ENCODE measurements at places on chromosomes 4 and X.

GRCh38 chrX:153880440-153880815 lies 5.5 kb downstream of the L1CAM start:
- no peak for DNase-seq

- no peak for DNase-seq
These were observed 136.3 kb downstream of the TSPAN5 start for GRCh38 chr4:98522062-98522461.

DNA sequence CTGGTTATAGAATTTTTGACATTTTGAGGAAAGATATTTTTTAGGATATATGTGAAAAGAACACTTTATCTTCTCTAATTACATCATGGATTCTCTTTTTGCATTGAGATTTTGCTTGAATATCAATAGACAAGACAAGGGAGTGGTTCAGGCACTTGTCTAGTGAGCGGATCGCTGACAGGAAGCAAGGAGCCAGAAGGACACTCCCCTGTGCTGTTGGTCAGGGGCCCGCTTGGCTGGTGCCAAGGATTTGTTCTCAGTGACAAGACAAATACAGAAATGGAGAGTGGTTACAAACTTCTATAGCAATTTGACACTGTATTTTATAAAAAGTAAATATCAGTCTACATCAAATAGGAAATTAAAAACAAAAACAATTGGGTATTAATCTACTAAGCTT lies 60.0 kb downstream of the SLC9B1 start:
- DNase-seq: no peak

DNA sequence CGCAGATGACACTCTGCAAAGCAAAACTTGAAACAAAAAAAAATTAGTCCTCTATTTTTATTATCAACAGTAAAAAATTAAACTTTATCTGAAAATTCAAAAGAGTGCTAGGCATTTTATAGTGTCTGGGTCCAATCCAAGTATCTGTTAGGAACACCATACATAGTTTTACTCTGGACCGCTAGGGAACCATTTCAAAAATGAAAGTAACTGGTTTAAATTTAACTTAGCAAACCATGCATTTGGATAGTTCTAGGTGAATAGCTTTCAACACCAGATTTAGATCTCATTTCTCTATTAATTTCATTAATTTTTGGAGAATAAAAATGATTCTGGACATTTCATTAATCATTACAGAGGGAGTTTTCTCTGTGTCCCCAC lies 1.2 kb downstream of the KLKB1 start:
- DNase-seq: no peak

DNA sequence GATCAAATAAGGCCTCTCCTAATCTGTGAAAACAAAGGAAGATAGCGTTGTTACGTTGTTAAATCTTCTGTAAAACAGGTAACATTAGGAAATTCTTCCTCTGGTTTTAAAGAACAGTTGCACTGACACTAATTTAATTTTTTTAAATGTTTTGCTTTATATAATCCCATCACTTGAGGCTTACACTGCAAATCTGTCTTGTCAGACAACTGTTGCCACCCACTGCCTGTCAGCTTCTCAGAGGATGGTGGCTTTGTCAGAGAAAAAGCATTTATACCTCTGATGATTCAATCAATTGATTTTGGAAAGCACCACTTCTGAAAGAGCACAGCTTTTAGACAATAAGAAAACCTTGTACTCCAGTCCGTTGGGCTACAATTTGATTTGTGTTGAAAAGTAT lies 799.1 kb downstream of the FSTL5 start:
- DNase-seq: no peak

- DNase-seq: no peak
These were observed 96.6 kb downstream of the STPG2 start for GRCh38 chr4:98046665-98047064.

GRCh38 chr4:72427057-72427456 lies 142.0 kb downstream of the ADAMTS3 start:
- DNase-seq: no peak

- DNase-seq: no peak
These were observed 56.6 kb downstream of the FAM193A start for GRCh38 chr4:2593003-2593402.

- DNase-seq: no peak
These were observed 36.6 kb upstream of the HGFAC start for GRCh38 chr4:3405176-3405575.

DNA sequence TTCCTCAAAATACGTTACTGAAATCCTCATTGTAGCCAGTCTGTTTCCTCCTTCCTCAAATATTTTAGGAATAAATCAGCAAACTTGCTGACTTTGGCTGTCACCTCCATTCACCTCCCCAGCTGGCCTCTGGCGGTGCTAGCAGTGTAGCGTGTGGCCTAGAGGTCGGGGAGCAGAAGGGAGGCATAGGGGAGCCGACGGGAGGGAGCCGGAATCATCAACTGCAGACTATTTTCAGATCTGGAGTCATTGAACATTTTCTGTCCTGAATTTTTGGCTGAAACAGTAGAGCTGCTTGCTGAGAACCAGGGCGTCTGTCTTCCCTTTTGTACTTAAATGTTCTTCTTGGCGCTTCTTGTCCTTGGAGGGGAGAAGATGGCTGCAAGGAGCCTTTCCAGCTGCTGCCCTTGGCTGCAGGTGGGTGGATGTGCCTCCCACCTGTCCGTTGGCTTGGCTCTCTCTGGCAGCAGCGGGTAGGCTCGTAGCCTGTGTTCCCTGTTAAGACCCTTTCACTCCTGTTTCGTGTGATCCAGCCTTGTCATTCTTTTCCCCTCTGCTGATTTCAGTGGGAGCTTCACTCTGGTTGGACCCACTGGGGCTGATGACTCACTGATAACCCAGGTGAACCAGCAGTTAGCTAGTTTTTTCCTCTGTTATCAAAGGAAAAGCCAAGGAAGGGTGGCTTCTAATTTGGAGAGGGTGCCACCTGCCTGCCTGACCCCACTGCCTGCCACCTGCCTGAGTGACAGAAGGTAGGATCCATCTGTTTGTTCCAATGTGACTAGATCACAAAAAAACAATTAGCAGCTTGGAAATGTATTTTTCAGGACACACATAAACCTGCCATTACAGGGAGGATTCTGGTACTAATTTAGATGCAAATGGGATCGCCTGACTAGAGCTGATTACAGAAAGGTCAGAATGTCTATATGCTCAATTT lies 135.9 kb downstream of the GATB start:
- no peak for DNase-seq

DNA sequence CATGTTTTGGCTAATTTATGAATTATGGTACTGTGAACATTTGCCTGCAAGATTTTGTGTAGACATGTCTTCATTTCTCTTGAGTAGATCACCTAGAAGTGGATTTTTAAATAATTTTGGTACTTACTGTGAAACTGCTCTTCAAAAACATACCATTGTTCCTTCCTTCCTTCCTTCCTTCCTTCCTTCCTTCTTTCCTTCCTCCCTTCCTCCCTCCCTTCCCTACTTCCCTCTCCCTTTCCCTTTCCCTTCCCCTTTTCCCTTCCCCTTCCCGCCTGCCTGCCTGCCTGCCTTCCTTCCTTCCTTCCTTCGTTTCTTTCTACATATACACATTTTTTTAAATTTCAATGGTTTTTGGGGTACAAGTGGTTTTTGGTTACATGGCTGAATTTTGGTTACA lies 63.4 kb downstream of the HTT start:
- DNase-seq: no peak
